Stimulated activated CD8-positive, alpha-beta memory T cell treated with anti-CD3 and anti-CD28 coated beads, Interleukin-15, amount 100 ng/mL, for 4 hours (primary cell): ENCODE measurements at places on chromosomes 6 and 20.

- no peak for DNase-seq
Observed at GRCh38 chr6:165451838-165452237, 142.4 kb upstream of the C6orf118 start.

- no peak for DNase-seq
Observed at GRCh38 chr6:5205877-5206850, 54.6 kb downstream of the LYRM4 start.

DNA sequence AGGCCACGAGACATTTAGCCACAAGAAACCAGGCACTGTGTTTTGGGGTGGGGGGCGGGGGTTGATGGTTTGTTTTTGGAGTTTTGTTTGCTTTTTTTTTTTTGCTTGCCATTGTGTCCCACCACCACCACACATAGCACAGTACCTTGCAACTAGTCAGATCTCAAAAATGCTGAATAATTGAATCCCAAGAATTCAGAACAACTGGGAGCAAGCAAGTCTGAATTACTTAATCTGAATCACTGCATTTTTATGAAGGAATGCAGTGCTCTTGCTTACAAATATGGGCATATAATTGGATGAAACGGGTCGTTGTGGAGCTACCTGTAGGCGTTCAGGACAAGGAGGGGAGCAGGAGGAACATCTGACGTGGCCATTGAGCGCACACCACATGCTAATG is 151.5 kb upstream of the CDYL start:
- DNase-seq: no peak

GRCh38 chr20:45798935-45799642 is 7.3 kb downstream of the DNTTIP1 start:
- peak; percentile 21 for DNase-seq

DNA sequence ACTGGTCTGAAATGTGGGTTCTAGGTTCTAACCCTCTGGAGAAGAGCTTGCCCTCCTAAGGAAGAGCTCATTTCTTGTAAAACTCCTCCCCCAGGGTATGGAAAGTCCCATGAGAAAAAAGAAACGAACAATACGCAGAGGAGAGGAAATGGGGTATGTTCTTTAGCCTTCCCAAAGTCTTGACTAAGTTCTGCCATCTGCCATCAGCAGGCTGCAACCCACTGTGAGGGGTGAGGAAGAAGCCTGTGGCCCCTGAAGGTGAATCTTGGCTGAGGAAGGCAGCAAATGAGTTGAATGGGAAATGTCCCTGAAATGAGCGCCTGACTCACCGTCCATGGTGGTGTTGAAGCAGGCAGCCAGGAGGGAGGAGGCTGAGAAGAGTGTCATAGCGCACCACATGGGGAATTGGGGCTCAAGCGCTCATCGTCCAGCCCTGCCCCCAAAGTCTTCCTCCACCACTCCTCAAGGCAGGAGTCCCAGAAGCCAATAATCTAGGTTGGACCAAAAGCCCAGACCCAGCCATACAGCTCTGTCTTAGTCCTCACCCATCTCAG is 10.4 kb upstream of the MATN4 start:
- no peak for DNase-seq

DNA sequence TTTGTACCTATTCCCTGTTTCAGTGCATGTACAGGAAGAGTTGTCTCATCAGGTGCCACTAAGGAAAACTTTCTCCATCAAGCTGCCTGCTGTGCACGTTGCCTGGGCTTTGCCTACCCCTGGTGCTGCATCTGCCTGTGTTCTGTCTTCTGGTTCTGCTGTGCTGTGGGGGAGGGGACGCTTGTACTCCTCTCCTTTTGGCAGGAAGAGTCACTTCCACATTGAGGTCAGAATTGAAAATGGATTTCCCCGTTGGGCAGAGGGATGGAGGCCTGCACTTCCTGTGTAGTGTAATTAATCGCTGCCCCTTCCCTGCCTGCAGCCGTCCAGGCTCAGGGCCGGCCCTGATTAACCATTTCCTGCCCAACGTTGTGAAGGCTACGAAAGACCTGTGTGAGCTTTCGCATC is 153.3 kb downstream of the SCML4 start:
- no peak for DNase-seq

DNA sequence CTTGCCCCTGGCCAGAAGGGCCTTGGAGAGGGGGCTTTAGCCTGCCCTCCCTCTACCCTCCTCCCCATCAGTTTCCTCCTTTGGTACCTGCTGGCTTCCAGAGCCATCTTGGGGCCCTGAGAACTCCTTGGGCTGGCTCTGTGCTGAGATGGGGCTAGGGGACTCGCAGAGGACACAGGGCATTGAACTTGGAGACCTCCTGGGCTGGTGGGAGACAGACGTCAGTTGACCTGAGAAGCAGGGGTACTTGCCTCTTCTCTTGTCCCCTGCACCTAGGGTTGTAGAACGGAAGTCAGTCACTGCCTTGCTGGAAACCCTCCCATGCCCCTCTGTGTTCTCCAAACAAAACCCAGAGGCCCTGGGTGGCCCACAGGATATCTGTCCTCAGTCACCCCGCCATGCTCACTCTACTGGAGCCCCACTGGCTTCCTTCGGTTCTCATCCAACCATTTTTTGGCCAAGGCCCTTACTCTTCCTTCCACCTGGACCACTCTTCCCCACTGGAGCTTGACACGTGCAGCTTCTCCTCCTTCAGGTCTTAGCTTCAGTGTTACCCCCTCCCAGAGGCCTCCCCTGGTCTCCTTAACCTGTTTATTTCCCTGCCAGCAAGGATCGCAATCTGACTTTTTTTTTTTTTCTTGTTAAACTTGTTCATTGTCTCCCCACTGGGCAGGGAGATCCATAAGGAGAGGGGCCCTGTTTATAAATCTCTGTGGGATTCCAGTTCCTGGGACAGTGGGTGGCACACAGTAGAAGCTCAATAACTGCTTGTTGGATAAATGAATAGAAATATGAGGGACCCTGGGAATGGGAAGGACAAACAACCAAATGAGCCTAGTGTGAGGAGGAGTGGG is 971 bp downstream of the RBCK1 start:
- no peak for DNase-seq

- DNase-seq: no peak
Observed at GRCh38 chr20:4112481-4113421, 97.4 kb upstream of the RNF24 start.

GRCh38 chr6:32488083-32488482 is 42.0 kb downstream of the HLA-DRB5 start:
- DNase-seq: no peak

- DNase-seq: no peak
Observed at GRCh38 chr20:49597825-49598395, 30.0 kb upstream of the PTGIS start.

DNA sequence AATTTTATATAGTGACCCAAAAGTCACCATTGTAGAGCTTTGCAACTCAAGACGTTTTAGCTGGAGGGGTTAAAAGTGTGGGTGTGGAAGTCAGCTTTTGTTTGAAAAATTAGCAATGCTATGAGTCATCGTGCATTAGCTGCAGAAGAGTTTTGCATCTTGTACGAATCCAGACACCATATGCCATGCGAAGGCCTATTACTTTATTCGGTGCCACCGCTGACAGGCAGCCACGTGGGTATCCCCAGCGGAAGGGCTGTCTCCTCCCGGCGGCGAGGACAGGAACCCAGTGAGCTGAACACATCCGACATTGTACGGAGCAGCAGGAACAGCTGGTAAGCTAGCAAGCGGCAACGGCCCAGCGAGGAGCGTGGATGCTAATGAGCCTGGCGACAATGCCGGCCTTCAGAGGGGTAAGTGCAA is 84.4 kb downstream of the INSM1 start:
- peak; percentile 8 for DNase-seq

GRCh38 chr6:36930483-36930882 is 24.1 kb upstream of the PI16 start:
- DNase-seq: no peak

- no peak for DNase-seq
Observed at GRCh38 chr6:100577425-100577824, 112.7 kb upstream of the SIM1 start.

- no peak for DNase-seq
Observed at GRCh38 chr6:157646012-157646411, 177.0 kb upstream of the SNX9 start.

DNA sequence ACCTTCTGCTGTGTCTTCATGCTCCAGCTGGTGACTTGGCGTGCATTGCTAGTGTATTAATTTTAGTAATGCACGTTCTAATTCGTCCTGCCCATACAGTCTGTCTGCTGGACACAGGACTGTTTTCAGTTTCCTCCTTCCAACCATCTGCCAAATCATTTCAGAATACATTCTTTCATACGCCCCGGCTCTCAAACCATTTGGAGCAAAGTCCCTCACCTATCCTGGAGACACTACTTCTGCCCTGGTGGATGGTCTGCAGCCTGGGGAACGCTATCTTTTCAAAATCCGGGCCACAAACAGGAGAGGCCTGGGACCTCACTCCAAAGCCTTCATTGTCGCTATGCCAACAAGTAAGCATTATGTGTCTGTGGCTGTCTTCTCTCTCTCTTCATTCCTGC is 60.5 kb downstream of the FNDC1 start:
- no peak for DNase-seq

DNA sequence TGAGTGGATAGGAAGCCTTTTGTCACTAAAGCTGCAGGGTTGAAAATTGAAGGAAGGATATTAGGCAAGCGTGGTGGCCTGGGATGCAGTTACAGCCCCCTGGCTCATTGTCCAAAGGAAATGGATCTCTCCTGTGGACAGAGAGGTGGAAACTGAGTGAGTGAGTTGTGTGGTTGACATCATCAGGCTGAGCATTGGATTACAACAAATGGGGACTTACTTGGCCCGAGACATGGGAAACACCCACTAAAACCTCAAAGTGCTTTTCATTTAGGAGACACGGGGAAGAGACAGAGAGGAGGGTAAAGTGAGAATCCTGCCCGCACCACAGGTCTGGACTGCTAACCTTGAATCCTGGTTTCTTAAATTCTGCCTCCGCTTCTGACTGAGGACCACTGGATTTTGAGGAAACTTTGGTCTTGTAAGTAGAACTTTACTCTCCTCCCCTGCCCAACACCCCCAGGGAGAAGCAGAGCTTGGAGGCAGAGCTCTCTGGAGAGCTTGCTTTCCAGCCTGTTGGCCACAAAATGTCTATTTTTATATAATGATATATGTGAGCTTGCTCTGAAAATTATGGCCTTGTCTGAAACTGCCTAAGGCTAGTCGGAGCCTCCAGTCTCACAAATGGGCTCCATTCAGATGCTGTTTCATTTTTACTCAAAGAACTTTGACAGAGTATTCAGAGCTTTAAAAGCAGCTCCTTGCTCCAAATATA is at the start of gene PKIG:
TSS of gene PKIG (plus strand) at position 269 of the 715 bp plus-strand sequence. CDS start 31,978 bp downstream, outside the sequence.
- DNase-seq: no peak

GRCh38 chr20:58712806-58713731 is 20.5 kb downstream of the NPEPL1 start:
- no peak for DNase-seq

DNA sequence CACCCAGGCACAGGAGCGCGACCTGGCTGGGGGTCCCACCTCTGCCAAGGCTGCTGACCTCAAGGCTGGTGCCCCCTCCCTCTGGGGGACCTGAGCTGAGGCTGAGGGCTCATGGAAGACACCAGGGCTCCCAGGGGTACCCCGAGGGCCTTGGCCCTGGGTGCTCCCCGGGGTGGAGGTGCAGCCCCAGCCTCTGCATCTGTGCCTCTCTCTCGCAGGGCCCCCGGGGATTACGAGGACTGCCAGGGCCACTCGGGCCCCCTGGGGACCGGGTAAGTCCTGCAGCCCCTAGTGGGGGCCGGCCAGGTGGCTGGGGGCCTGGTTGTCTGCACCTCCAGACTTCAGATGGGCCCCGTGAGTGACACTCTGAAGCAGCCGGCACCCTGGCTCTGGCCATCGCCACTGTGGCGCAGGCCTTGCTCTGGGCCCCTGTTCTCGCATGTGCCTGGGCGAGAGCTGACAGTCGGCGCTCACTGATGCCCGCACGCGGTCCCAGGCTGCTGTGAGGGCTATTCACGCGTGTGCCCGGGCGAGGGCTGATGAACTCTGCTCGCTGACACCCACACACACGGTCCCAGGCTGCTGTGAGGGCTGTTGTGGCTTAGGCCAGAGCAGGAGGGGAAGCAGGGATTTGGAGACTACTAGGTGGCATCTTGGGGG is 9.3 kb downstream of the COL9A3 start:
- no peak for DNase-seq

- DNase-seq: no peak
Observed at GRCh38 chr6:56359201-56359899, 112.0 kb upstream of the COL21A1 start.

DNA sequence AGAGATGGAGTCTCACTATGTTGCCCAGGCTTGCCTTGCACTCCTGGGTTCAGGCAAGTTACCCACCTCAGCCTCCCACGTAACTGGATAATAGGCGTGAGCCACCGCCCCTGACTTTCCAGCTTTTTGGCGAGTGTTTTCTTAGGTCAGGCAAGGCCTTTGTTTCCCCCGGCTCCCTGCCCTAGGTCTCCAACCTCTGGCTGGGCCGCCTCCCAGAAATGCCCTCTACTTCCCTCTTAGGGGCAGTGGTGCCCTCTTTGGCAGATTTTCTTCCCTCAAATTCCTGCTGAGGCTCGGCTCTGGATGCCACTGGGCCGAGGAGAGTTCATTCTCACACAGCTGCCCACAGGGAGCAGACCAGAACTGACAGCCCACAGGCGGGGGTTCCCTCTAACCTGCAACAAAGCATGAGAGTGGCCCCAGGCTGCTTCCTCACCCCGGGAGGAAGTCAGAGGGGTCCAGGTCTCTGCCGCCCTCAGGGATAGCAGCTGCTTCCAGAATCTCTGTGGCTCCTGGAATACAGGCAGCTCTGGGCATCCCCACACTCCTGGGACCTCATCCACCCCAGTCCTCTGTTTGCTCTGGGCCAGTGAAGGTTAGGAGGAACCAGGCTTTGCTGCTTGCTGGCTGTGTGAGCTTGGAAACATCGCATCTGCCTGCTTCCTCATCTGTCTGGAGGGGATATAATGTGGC is 56.5 kb downstream of the TCP11 start:
- no peak for DNase-seq

GRCh38 chr6:106670236-106670635 is 40.9 kb downstream of the QRSL1 start:
- DNase-seq: no peak

- no peak for DNase-seq
Observed at GRCh38 chr6:164106345-164106769, 691.8 kb downstream of the QKI start.

DNA sequence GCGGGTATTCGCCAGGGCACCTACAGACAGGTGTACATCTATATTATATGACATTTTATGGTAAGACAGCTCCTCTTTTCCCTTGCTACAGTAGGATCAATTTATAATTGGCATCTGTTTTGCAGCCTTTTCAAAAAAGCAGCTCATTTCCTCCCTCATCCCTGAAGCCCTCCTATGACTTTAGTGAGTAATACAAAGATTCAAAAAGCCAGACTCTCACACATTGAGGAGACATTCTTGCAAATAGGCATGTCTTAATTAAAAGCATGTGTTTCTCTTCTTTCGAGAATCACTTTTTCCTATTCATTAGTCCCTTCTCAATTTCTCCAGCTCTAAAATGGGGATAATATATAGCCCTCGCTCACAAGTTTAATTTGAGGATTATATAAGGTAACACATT is 283.4 kb downstream of the TBC1D7 start:
- DNase-seq: no peak
